ENCODE measurements at places on chromosomes 3 and 15.
A peak's percentile ranks its signal among the peaks of the same experiment; 100 is the strongest.

GRCh38 chr3:133092681-133093080 is 54.5 kb downstream of the TMEM108 start:
- no peak for DNase-seq

DNA sequence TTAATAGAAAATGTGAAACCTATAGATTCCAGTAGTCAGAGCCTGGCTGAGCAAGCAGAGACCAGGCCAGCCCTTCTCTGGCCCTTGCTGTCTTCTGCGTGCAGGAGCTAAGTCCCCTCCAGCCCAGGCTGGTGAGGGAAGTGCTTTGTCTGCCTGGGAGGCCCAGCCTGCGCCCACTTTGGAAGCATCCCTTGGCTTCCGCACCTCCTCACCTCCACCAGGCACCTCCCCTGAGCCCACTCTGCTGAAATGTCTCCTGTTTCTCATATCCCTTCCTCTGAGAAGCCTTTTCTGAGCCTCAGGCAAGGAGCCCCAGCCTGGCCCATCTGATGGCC is 45.3 kb downstream of the ALDH1L1 start:
- DNase-seq = no peak

- DNase-seq = no peak
Observed at GRCh38 chr3:31522152-31522551, 10.6 kb upstream of the STT3B start.

- DNase-seq = peak; percentile 95
Observed at GRCh38 chr3:53269888-53270880, 14.4 kb upstream of the TKT start.

DNA sequence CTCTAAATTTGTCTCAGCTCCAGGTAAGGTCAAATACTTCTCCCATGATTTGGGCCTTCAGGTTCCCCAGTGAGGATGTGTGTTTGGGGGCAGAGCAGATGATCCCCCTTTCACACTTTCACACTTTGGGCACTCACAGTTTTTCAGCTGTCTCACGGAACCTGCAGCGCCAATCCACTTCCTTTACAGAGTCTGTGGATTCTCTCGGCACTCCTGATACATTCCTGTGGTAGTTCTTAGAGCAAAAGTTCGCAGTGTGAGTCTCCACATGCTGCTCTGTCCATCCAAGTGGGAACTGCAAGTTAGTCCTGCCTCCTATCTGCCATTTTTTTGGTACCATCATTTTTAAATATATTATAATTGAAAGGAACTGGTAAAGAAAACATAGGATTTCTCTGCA is 20.2 kb upstream of the CPOX start:
- DNase-seq = no peak

DNA sequence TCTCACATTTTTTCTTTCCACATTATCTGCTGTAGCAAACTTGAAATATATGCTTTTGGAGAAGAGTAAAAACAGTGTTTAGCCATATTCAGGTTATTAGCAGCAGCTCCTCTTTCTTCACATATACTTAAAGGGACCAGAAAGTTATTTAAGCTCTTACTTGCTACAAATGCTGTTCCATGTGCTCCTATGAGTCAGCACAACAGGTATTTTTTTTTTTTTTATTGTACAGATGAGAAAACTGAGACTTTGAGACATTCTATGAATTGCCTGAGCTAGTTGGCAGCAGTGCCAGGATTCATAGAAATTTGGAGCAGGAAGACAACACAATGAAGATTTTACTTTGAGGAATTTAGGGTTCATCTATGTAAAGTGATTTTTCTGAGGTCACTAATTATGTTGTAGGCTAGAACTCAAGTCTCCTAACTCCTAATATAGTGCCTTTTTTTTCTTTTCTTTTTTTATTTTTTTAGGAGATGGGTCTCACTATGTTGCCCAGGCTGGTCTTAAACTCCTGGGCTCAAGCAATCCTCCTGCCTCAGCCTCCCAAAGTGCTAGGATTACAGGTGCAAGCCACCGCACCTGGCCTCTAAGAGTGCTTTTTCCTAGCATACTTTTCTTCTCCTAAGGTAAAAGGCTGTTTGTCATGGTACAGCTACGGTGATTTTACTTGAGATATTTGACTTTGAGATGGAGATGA is 23.6 kb downstream of the SETD5 start:
- peak; percentile 22 for DNase-seq

DNA sequence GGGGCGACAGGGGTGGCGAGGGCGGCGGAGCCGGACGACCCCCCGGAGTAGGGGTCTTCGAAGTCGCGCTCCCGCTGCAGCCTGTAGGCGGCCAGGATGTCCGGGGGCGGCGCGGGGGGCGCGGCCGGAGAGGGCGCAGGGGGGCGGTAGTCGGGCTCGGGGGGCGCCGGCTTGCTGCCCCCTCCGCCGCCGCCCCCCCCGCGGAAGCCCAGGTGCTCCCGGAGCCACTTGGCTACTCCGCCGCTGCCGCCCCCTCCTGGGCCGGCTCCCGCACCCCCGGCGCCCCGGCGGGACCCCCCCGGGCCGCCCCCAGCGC is 230 bp downstream of the SHF start:
- DNase-seq = no peak

DNA sequence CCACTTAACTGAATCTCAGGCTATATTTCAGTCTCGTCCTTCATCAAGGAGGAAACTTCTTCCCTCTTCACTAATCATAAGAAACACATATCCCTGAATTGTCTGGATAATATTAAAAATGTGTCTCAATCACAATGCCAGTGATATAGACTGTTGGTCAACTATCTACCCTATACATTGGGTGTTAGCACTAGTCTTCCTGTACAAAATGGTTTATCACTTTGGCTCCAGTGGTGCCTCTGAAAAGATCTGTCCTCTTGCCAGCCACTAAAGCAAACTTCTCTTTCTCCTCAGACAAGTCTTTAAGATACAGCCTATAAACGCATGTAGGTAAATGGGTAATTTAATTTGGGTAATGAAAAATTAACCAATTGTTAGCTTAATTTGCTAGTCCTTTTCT is 156.6 kb downstream of the MECOM start:
- DNase-seq = no peak

DNA sequence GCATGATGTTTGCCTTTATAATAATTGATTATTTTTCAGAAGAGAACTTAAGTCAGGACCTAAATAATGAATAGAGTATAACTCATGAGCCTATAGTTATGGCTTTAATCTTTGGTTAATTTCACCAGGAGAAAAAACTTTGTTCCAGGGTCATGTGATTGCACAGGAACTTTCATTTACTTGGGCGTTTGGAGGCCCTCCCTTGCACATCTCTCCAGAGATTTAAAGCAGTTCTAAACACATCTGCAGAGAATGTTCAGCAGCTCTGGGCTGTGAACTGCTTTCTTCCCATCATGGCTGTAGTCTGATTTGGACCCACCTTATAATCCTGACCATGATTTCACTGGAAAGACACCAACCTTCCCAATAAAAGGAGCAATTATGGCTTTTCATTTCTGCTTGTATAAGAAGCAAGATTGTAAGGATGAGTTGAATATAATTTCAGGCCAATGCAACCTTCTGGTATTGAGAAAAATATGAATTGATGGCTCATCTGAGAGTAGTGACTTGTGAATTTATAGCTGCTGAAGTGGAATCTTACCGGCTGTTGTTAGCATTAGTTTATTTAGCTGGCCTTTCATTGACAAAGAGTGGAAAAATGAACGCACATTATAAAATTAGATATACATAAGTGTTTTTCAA is 80.9 kb upstream of the PRTG start:
- no peak for DNase-seq

GRCh38 chr15:78024883-78025282 is 52.6 kb downstream of the TBC1D2B start:
- no peak for DNase-seq

- no peak for DNase-seq
Observed at GRCh38 chr3:76789237-76789636, 250.7 kb upstream of the ROBO2 start.

DNA sequence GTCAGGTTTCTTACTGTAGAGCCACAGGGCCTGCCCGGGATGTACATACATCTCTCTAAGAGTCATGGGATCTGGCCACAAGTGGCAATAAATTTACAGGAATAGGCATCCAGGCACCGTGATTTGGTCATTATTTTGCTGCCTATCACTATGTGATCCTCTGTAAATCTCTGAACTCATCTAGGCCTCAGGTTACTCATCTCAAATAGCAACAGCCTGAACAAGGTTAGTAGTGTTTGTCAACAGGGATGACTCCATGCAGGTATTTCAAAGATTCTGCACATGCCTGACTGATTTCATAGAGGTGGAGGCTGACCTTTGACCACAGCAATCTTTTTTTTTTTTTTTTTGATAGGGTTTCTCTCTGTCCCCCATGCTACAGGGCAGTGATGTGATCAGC is 88.8 kb upstream of the TBL1XR1 start:
- peak; percentile 95 for DNase-seq

DNA sequence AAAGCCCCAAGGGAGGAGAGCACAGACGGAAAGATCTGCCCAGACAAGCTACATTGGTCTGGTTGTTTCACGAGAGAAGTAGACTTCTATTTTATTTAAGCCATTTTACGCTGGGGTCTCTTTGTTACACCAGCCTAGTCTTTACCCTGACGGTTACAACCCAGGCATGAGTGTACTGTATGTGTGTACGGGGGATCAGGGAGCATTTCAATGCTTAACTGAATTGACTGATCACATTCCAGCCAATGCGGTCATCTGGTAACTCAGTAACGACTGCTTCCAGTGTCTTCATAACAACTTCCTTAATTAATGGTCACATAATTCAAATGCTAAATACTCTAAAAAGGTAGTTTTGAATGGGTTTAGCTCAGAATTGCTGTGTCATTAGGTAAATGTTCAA is 288.6 kb downstream of the FOXP1 start:
- no peak for DNase-seq

- DNase-seq = no peak
Observed at GRCh38 chr3:43370293-43370980, 84.1 kb downstream of the SNRK start.

GRCh38 chr3:160224811-160225175 is 429 bp upstream of the C3orf80 start:
- DNase-seq = no peak

- no peak for DNase-seq
Observed at GRCh38 chr3:24843955-24844354, 349.3 kb upstream of the THRB start.

GRCh38 chr3:133527081-133527715 is 46.3 kb upstream of the CDV3 start:
- no peak for DNase-seq

GRCh38 chr3:59300733-59301132 is 250.9 kb upstream of the CFAP20DC start:
- no peak for DNase-seq

DNA sequence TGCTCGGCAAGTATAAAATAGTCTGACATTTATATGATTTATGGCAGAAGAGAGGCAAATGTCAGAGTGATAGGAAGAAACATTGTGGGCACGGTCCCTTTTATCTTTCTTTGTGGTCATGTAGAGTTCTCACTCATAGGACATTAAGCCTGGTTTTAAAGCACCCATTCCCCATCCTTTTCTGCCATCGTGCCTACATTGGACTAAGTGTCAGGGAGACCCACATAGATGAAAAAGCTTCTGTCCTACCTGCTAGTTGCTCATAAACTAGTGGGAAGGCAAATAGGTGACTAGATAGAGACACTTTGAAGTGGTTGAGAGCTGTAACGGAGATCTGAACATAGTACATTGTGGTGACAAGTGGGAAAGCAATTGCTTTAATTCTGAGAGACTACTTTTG is 155.7 kb downstream of the B3GALNT1 start:
- peak; percentile 99 for DNase-seq

All from SW480 (cell line).